ENCODE measurements at places on chromosomes 3 and 15.

GRCh38 chr3:178754852-178755510 lies 218.7 kb downstream of the KCNMB2 start:
- peak; percentile 40 for DNase-seq

GRCh38 chr15:31487811-31488436 lies 161.3 kb downstream of the KLF13 start:
- peak; percentile 43 for DNase-seq

GRCh38 chr3:68819361-68819760 lies 113.0 kb downstream of the TAFA4 start:
- DNase-seq = no peak

DNA sequence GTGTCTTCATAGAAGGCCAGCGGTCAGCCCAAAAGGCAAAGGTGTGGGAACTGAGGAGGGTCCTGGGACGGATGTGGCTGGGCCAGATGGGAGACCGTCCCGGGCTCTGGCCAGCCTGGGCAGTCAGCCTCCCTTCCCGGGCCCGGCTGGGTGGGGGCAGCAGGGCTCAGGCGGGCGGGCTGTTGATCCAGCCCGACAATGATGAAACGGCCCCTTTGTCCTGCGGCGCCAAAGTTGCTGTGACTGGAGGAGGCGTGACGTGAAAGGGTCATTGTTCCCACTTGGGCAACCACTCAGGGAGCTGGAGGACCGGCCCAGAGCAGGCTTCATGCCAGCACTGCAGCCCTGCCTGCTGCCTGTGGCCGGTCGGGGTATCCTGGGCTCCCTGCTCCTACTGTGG lies 16.5 kb downstream of the DUSP7 start:
- no peak for DNase-seq

DNA sequence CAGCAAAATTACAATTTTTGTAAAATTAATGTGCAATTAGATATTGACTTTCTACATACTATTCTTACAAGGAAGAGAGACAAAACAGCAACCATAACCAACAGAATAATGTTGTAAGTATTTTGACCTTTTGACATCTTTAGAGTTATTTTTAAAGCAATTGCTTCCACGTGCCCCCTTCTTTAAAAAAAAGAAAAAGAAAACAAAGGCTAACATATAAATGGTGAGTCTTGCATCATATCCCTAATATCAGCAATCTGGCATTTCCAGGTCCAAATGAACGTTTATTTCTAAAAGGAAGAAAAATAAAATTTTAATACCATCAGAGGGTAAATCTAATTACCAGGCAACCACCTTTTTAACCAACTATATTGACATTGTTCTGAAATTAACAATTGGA lies 19.3 kb upstream of the STRIT1 start:
- DNase-seq = no peak

- no peak for DNase-seq
These were observed 12.6 kb downstream of the RAB6B start for GRCh38 chr3:133882986-133883586.

DNA sequence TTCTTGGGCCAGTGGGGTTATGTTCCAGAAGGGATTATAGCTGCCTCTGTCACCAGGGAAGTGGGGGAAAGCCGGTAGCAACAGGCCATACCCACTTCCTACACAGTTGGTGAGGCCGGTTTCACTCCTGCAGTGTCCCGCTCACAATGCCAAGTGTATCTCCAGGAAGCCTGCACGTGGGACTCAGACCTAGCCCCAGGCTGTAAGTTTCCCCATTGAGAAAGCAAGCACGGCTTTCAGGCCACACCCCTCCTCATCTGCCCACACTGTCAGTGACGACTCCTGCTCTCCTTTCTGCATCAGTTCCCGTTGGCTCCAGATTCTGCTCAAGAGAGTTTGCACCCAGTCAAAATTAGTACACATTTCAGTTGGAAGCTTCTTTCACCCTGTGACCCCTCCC lies 51.6 kb upstream of the CPOX start:
- DNase-seq = no peak

DNA sequence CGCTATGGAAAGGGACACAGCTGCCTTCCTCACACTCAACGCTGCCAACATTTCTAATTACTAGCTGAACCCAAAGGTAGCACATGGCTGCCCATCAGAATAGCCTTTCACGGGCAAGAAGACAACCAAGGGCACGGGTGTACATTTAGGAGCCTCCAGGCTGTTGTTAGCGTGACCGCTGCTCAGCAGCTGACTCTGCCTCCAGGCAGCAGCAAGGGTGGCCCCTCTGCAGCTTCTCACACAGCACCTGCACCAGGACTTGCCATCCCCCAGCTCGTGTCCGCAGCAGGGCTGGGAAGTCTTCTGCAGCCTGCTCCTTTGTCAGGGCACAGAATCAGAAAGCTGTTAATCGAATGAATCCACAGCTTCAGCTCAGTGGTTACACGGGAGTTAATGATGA lies 146.8 kb downstream of the ADAMTS17 start:
- no peak for DNase-seq

GRCh38 chr3:33439546-33440327 lies 468 bp downstream of the UBP1 start:
- DNase-seq = peak; percentile 41

GRCh38 chr15:65204931-65205660 lies 6.2 kb downstream of the CILP start:
- no peak for DNase-seq

GRCh38 chr3:172586436-172586835 lies 63.2 kb upstream of the TNFSF10 start:
- DNase-seq = no peak

- DNase-seq = no peak
These were observed 256.0 kb downstream of the CNTN4 start for GRCh38 chr3:2354702-2355101.

DNA sequence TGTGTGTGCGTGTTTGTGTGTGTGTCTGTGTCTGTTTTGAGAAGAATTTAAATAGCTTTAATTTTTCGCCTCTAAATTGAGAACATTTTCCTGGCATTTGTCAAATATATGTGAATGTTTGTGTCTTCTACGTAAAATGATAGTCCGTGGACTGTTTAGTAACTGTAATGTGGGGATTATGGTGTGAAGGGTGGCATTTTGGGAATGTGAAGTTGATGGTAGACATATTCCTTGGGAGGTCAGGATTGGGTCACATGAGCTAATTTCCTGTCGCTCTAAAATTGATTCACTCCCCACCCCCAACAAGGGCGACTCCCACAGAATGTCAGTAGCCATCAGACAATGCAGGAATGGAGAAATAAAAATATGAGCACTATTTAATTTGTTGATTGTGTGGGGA lies 107.3 kb downstream of the ITPR1 start:
- no peak for DNase-seq

DNA sequence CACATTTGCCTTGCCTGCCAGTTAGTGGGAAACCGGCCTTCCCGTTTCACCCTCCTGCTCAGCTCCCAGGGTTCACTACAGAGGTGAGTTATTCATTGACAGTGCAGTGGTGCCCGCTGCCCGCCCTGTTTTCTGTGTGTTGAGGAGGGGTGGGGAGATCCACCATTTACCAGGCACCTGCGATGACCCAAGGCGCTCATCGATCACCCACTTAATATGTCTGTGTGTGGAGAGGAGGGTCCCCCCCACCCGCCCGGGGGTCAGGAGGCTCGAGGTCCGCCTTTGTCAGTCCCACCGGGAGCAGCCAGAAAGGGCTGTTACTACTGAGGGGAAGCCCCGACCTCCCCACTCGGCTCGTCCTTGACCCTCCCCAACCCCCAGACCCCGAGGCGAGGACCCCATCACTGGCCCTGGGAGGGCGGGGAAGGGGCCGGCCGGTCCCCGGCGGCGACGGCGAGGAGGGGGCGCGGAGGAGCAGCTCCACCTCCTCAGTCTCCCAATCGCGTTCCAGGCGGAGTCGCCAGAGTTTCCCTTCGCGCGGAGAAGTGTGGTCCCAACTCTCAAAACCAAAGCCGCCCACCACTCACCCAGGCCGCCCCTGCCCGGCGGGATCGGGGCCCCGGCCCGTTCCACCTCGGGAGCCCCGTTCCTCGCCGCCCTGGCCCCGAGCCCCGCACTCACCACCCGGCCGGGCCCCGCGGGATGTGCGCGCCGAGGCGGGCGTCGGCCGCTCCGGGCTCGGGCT lies 1.1 kb downstream of the PLXNB1 start:
- DNase-seq = no peak

DNA sequence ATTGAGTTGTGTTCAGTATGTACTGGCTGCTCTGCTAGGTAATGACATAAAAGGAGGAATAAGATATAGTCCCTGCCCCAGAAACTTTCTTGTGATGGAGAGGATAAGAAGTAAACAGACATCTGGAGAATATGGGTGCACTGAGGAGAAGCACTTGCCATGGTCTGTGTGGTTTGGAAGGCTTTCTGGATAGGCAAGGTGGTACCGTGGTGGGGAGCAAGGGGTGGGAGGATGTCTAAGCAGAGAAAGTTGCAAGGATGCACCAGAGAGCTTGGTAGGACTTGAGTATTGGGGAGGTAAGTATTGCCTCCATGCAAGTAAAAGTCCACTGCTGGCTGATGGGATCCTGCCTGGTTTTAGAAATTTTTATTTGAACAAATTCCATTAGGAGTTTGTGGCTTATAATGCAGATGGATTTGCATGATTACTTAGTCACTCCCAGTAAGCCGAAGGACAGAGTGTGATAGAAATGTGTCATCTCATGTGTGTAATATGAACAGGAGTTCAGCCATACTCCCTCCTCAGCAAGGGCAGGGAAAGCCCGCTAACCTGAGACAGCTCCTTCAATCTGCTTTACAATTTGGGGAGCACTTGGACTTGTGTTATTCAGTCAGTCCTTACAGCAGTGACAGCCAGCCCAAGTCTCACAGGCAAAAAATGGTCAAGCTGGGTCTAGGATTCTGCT lies 53.6 kb downstream of the CLSTN2 start:
- DNase-seq = no peak

- DNase-seq = peak; percentile 99
These were observed 61.0 kb downstream of the LIPC start for GRCh38 chr15:58492661-58493397.

GRCh38 chr15:100998630-100999029 lies 79.5 kb downstream of the LRRK1 start:
- no peak for DNase-seq

DNA sequence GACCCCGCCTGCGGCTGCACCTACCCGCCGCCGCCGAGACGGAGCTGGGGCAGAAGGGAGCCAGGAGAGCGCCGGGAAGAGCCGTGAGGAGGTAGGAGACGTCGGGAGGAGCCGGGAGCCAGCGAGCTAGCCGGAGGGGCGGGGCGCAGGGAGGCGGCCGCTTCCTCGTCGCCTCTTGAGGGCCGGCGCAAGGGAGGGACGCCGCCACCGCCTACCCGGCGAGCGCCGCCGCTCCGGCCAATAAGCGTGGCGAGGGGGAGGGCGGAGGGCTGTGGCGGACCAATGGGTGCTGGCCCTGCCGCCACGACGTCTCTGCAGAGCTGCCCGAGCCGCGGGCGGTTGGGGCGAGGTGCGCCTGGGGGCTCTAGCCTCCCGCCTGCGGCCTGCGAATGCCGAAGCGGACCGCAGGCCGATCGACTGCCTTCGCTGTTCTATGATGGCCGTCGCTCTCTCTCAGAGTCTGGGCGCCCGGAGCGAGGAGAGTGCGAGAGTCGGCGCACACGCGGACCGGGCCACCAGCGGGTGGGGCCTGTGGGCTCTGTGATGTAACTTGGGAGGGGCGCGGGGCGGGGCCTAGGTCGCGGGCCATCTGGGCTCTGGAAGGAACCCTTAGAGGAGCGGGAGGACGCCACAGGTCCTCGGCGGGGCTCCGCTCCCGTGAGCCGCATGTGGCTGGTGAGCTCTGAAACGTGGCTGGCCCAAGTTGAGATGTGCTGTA lies 72.7 kb upstream of the MAP4 start:
- peak; percentile 93 for DNase-seq

GRCh38 chr15:98286831-98287230 lies 326.3 kb downstream of the ARRDC4 start:
- no peak for DNase-seq

- DNase-seq = no peak
These were observed 22.2 kb downstream of the CP start for GRCh38 chr3:149199474-149199873.

GRCh38 chr15:71730277-71731144 lies 79.8 kb upstream of the NR2E3 start:
- peak; percentile 67 for DNase-seq

GRCh38 chr3:45367453-45367871 lies 20.9 kb upstream of the LARS2 start:
- DNase-seq = no peak

DNA sequence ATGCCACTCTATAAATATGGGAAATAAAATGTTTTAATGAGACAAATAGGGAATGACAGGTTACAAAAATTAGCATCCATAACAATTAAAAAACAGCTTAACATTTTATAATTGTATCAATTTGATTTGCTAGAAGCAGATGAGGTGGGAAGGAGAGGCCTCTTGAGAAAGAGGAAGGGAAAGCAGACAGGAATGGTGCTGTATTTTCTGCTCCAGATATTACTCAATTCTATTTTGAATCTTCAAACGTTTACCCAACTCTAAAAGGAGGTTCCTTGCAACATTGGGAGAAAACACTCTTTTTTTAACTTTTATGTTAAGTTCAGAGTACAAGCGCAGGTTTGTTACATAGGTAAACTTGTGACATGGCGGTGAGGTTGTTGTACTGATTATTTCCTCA lies 44.9 kb upstream of the ALDH1A3 start:
- no peak for DNase-seq

DNA sequence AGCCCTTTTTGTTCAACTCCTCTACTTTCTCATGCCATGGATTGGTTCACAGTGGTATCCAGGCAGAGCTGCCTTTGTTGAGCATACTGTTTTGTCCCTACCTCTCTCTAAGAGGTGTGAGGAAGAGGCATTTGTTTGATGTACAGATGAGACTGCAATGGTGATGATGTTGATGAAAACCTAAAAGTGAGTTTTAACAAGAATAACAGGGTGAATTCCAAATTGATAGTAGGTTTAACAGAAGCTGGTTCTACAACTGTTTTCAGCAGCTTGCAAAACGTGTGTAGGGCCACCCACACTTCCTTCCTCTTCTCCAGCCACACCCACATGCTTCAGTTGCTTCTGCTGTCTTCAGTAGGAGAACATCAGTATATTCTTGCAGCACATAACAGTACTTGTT lies 10.2 kb downstream of the SNRK start:
- DNase-seq = no peak

GRCh38 chr3:31878231-31878838 lies 102.7 kb downstream of the OSBPL10 start:
- DNase-seq = no peak

Measured in NCI-H524 (cell line).